NCI-H524 (cell line): ENCODE measurements at places on chromosomes 11 and 22.

DNA sequence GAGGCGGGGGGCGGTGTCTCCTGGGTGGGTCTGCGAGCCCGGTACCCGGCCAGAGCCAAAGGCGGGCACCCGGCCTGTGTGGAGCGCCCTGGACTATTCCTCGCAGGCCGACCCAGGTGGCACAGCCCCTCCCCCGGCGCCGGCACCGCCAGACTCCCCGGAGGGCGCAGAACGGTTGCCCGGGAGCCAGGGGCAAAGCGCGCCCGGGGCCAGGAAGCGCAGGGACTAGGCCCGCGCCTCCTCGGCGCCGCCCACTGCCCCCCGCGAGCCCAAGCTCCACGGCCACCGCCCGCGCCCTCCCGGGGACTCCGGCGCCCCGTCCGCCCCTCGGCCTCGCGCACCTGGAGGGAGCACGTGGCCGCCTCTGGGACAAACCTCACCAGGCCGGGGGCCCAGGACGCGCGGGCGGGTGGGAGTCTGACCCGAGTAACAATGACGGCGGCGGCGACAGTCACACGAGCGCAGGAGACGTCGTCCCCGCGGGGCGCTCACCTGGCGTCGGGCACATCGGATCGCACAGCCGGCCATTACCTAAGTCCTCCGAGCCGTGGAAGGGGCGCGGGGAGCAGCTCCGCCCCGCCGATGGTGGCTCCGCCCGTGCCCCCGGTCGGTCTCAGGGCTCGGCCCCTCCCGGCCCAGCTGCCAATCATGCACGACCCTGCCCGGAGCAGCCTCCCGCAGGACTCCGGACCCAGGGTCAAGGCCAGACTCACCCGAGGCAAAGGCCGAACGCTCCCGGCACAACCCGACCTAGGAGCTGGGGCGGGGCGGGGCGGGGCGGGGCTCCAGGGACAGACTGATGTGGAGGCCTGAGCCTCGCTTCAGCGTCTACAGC, 7.4 kb downstream of the PLXNB2 start:
- DNase-seq: no peak

DNA sequence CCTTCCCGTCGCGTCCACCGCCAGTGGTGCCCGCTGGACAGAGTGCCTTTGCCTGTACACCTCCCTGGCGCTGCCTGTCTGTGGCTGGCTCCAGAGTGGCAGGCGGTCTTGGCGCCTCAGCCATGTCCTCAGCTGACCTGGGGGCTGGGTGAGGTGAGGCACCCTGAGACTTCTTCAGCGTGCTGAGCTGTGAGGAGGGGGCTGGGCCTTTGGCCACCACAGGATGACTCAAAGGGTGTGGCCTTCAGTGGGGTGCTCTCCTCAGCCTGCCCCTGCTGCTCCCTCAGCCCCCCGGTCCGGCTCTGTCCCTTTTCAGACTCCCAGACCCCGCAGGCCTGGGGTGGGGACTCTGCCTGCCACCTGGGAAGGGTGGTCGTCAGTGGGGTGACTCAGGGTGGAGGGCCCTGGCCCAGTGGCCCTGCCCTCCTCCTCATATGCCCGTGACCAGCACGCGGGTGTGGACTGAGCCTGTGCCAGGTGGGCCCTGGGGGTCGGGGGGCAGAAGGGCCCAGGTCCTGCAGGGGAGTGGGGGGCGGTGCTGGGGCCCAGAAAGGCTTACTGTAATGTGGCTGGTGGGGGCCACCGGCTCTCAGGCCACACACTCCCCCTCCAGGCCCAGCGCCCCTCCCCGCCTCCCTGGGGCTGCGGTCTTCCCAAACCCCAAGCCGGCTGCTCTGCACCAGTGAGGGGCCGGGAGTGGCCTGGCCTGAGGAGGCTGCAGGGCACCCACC, 15.9 kb downstream of the CRELD2 start:
- no peak for DNase-seq

DNA sequence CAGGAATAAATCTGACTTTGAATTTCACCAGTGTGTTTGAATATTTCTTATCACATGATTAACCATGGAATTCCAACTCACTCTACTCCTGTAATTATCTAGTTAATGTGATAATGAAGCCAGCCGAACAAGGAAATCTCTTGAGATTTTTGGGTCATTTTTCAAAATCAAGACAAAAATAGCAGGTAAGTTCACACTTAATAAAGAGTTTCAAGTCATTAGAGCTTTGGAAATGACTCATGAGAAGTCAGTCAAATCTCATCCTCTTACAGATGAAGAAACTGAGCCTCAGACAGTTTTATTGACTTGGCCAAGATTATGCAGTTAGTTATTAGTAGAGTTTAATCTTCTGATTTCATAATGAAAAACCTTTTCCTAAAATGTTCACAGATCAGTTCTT, 148.8 kb downstream of the ARHGAP42 start:
- DNase-seq: no peak

- no peak for DNase-seq
Observed at GRCh38 chr11:68142028-68142412, 20.8 kb upstream of the CHKA start.

- DNase-seq: peak; percentile 79
Observed at GRCh38 chr11:75768112-75768908, at the start of gene DGAT2. DGAT2 (plus strand) TSS chr11:75768778; CDS start chr11:75768992, 214 bp downstream.

DNA sequence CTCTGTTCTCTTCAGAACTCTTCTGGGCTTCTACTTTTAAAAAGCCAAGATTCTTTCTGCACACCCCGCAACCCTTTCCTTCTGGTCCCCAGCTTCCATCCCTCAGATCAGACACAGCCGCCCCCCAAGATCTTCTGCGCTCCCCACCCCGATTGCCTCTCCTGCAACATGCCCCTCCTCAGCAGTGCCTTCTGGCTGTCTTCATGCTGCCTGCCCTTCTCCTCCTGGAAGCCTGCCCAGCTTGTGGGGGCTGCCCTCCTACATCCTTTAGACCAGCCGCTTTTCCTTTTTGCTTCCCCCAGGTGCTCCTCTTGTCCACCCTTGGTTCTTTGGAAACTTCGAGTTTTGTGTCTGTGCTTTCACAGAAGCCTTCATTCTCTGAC, 144.2 kb downstream of the FEZ1 start:
- DNase-seq: no peak

DNA sequence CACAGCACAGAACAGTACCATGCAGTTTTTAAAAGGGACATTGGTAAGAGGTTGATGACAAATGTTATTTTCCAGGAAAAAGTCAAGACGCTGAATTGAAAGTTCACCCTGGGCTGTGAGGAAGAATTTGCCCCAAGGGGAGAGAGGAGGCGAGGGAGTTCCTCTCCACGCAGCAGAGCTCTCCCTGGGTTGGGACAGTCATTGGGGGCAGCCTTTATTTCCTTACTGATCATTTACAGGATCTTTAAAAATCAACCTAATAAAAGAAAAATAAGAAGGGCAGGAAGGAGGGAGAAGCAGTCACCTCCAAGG, 49.9 kb upstream of the WNT7B start:
- DNase-seq: no peak

DNA sequence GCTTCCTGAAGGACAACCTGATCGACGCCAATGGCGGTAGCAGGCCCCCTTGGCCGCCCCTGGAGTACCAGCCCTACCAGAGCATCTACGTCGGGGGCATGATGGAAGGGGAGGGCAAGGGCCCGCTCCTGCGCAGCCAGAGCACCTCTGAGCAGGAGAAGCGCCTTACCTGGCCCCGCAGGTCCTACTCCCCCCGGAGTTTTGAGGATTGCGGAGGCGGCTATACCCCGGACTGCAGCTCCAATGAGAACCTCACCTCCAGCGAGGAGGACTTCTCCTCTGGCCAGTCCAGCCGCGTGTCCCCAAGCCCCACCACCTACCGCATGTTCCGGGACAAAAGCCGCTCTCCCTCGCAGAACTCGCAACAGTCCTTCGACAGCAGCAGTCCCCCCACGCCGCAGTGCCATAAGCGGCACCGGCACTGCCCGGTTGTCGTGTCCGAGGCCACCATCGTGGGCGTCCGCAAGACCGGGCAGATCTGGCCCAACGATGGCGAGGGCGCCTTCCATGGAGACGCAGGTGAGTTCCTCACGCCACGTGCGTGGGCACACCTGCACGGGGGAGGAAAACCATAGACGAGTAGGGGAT, 1.5 kb downstream of the BCR start:
- DNase-seq: no peak

DNA sequence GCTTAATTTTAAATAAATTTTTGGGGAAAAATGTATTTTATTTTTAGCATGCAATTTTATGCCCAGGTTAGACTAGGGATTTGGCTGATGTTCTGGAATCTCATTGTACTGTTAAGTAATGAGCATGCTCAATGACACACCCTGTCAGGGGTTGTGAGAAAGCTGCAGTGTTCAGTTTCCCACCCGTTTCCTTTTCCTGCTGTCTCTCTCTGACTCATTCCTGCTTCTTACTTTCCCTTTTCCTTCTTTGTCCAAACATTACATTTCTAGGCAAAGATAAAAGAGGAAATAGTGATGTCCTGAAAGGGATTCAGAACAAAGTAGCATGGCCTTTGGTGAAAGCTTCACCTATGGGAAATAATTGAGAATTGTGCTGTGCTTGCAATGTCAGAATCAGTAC, 22.7 kb downstream of the OOSP3 start:
- no peak for DNase-seq

DNA sequence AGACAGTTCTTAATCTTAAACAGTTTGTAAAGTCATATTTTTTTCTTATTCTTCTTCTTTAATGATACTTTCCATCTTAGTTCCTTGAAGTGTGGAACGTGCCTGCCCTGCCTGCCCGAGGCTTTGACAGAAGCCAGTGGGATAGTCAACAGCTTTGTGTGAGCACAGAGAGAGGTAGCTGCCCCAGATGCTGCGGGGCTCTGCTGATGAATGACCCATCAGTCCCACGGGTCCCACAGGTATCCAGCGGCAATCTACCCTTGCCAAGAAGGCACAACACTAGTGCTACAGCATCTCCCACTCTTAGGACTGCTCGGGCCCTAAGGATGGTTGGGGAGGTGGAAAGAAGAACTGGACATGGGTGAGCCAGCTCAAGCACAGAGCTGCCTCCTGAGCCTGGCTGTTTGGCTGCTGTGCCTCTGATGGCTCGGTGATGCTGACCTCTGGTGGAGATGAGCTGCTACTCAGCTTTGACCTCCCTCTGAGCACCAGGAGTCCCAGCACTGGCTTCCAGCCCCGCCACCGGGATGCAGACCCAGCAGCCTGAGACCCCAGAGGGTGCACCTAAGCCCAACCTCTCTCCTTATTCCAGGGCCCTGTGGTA, 11.8 kb upstream of the APLNR start:
- DNase-seq: peak; percentile 63

DNA sequence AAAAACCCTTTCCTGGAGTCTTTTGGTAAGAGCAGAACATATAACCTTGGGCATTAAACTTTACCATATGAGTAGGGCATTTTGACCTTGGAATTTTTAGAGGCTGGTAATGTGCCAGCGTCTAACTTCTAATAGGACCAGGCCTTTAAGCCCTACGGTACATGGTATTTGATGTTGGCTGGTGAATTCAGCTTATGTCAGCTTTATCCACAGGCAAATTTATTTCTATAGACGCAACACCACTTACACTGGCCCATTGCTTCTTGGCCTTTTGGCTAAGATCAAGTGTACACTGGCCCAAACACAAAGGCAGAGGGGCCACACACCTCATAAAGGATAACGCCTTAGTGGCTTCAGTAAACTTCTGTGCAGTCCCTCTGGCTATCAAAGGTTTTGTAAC, 410.2 kb upstream of the LARGE1 start:
- no peak for DNase-seq

- no peak for DNase-seq
Observed at GRCh38 chr11:103448966-103449365, 339.7 kb downstream of the DYNC2H1 start.

DNA sequence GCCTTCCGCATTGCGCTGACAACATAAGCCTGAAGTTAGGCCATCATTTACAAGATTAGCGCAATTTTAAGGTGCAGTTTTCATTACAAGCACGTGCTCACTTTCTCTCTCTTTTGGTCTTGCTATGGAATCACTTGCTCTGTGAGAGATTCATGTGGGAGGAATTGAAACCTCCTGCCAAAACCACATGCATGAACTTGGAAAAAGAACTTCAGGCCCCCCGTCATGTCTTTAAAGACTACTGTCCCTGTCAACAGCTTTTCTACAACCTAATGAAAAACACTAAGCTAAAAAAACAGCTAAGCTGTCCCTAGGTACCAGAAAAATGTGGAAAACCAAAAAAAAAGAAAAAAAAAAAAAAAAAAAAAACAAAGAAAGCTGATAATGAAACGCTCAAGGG, 1707.6 kb upstream of the RAG2 start:
- DNase-seq: no peak

GRCh38 chr11:102733232-102733875, 8.6 kb upstream of the MMP8 start:
- DNase-seq: peak; percentile 49

DNA sequence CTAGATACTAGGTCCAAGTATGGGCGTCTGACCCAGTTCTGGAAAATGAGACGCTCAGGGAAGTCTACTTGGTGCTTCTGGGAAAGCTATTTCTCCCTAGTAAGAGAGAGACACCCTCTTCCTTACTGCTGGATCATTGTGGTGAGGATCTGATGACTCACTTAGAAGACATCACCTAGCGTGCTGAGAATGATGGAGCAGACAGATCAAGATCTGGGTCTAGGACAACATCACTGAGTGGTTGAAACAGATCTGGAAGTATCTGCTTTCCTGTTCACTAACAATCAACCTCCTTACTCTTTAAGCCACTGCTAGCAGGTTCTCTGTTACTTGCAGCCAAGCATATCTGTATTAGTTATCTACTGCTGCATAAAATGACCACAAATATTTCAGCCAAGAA, 38.3 kb upstream of the HMGXB4 start:
- DNase-seq: no peak

DNA sequence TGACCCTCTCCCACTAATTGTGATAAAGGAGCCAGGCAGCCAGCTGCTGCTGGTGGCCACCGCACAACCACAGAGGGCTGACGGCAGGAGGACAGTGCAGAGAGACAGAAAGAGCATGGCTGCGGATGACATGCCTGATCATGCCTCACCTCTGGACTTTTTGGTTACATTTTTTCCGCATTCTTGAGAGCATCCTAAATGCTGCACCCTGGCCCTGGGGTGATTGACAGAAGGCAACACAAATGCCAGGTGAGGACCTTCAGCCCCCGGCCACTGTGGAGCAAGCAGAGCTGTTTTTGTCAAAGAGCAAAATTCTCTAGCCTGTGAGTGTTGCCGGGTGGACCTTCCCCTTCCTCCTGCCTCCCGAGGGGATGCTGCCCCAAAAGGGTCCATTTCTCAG, 78.5 kb downstream of the RPS6KA4 start:
- no peak for DNase-seq

DNA sequence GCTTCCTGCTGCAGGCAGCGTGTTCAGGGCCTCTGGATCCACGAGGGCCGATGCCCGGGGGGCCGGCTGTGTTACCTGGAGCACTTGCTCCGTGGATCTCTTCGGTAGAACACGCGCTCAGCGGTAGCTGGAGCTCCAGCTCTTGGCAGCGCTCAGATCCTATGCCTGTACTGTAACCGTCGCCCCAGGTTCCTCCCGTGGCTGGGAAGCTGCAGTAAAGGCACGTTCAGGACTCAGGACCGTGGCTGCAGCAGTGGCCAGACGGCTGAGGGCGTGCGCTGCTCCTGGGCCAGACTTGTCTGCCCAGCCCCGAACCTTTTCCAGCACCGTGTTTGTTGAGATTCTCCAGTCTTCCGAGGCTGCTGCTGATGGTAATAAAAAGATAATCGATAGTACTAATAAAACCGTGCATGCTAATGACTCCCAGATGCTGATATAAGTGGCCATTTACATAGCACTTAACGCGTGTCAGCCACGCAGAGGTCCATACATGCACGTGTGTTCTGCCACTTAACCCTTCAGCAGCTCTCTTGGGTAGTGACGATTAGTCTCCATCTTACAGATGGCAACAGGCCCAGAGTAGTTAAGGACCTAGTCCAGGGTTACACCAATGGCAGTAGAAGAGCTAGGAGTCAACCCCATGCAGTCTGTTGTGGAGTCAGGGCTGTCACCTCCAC, 1.4 kb downstream of the MOV10L1 start:
- no peak for DNase-seq
